Femur (tissue), 1 donor: ENCODE measurements at places on chromosomes 2 and 18.
A peak's percentile ranks its signal among the peaks of the same experiment; 100 is the strongest.

GRCh38 chr18:12257996-12258718, 4.0 kb downstream of the CIDEA start:
- no peak for DNase-seq

- no peak for DNase-seq
Measured at GRCh38 chr2:188196343-188197008, 95.2 kb upstream of the GULP1 start.

DNA sequence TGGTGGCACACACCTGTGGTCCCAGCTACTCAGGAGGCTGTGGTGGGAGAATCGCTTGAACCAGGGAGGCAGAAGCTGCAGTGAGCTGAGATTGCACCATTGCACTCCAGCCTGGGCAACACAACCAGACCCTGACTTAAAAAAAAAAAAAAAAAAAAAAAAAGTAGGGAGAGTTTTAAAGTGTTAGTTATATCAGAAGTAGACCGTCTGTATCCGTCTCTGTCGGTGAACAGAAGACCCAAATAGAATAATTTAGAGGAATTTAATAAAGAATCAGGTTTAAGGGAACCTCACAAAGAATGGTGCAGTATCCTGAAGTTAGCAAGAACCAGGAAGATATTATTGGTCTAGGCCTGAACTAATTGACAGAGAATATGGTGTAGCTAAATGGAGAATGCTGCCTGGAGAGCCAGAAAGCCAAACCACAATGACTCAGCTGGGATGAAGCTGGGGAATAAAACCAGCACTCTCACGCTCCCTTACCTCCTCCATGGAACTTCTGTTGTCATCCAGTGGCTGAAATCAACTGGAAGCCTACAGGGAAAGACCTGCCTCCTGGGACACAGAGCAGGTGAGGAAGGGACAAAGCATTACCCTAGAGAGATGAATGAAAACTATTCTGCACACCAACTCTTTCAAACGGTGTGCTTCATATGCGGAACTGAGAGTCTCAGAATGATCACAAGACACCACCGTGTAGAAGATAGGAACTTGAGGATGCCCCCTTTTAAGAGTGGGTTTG, 39.1 kb upstream of the PLEKHM3 start:
- DNase-seq: peak; percentile 29

GRCh38 chr2:44429034-44429433, 67.3 kb downstream of the CAMKMT start:
- DNase-seq: no peak

- DNase-seq: no peak
Measured at GRCh38 chr2:171319164-171319810, 114.5 kb downstream of the METTL8 start.

DNA sequence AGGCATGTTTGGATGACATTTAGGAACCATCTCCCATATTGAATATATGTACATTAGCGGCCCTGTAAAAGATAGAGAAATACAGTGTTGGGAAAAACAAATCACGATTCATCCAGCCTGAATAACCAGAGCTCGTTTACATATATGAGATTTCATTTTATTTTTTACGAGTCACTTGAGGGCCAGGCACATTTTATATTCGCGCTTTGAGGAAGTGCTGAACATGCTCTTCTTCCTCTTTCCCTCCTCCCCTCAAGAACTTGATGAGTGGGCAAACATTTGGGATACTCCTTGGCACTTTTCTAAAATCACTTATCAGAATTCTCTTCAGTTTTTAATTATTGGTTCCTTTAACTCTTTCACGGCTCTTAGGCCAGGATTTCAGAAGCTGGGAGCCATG, 268.0 kb upstream of the TANK start:
- DNase-seq: no peak

GRCh38 chr2:193963472-193964119, 1693.4 kb upstream of the SLC39A10 start:
- DNase-seq: no peak

DNA sequence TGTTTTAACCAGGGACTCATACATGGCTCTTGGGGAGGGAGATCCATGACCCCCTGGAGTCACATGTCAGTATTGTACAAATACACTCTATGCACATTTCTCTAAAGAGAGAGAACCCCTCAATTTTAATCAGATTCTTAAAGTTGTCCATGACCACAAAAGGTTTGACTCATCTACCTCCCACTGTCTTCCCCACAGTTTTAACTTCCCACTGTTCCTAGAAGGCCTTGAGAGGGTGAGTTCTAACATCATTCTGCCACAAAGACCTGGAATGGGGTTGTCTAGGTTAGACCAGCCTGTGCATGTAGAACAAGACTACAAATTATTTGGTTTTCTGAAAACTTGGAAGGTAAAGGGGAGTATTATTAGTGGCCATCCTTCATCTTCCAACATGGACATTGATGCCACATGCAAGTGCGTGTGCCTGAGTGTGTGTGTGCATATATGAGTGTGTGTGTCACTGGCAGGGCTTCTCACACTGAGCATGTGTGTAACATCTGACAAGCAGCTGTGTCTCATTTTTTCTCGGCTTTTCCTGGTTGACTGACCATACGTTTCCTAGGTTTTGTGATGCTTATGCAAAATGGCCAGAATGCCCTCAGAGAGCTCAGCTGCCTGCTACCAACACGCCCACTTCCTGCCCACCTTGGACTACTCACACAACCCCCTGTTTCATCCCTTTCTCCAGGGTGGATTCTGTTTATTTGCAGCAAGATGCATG, 94.6 kb upstream of the LGALSL start:
- DNase-seq: no peak

- no peak for DNase-seq
Measured at GRCh38 chr2:49265471-49265870, 111.2 kb upstream of the FSHR start.

DNA sequence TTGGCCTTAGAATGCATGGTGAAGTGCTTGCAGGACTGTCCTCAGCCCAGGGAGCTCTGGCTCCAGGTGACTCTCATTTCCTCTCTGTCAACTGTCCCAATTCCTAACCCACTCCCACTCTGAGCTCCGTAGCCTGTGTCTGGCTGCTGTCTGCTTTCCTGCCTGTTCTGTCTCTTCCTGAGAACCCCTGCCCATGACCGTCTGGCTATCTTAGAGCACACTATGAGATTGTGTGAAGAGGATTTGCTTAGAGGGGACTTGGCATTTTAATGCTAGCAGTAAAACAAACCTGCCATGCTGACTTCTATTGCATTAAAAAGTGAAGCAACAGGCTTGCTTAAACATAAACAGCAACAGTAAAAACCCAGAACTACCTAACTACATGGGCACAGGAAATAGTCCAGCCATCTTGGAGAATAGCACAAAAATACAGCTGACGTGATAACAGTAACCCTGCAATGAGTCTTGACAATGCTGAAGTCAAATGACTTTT, 234.7 kb downstream of the PRKCE start:
- DNase-seq: no peak

- DNase-seq: no peak
Measured at GRCh38 chr2:170241756-170242155, 63.8 kb downstream of the MYO3B start.

GRCh38 chr2:96329456-96329855, 4.3 kb downstream of the ITPRIPL1 start:
- DNase-seq: no peak

DNA sequence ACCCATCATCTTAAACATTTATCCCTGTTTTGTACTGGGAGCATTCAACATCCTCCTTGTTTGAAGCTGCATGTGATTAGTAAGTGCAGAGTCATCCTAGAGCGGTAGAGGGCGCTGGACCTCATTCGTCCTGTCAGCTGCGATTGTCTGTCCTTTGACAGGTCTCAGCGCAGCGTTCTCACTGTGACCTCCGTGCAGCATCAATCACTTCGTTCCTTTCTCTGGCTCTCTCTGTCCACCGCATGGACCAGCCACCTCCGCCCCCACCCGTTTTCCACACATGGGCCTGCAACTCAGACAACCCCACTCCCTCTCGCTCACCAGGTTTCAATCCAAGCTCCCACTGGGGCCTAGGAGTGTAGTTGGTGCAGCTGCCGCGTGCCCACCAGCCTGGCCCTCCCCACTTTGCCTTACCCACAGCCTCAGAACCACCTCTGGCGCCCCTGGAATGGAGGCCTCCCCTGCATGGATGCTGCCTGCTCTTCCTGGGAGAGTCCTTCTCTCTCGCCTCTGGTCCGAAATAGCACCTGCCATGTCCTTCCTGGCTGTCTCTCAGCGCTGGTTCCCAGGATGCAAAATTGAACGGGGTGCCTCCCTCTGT, 90.5 kb downstream of the NDUFA10 start:
- peak; percentile 75 for DNase-seq

- no peak for DNase-seq
Measured at GRCh38 chr2:24010477-24011249, 778 bp downstream of the MFSD2B start.

DNA sequence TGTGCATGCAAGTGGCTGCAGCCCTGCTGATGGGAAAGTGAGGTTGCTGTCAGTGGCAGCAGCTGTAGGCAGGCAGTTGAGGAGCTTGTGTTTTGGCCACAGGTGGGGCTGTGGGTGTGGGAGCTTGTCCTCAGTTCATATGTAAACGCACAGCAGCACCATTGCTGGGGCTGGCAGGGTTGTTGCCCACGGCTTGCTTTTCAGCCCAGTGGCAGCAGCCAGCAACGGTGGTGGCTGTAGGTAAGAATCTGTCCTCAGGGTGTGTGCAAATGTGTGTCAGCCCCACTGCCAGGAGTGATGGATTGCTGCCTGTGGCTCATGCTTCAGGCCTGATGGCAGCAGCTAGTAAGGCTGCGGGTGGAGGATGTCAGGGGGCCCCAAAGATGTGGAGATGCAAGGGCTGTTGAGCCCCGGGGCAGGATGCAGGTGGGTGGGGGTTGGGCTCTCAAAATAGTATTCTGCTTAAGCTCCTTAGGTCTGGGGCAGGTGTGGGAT, 141.3 kb upstream of the THUMPD2 start:
- DNase-seq: no peak

DNA sequence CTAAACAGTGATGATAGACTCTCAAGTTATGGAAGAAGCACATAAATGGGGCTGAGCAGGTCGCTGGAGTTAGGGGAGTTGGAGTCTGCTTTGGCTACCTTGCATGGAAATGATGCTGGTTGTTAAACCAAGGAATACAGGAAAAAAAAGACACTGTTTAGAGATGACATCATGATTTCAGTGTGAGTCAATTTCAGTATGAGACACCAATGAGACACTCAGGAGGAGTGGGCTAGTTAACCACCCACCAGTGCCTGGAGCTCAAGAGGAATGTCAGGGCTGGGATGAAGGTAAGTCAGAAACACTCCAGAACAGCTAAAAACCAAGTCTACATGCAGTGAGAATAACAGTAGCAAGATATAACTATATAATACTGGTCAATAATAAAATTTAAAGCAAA, 303.6 kb downstream of the SOX11 start:
- DNase-seq: no peak

GRCh38 chr2:60553495-60554073, at the start of gene BCL11A:
Gene BCL11A (minus strand): TSS chr2:60553654. CDS start chr2:60553270, 384 bp downstream.
- DNase-seq: peak; percentile 87

- DNase-seq: no peak
Measured at GRCh38 chr18:42901161-42901560, 214.3 kb downstream of the RIT2 start.

GRCh38 chr2:121298476-121298875, 13.5 kb upstream of the TFCP2L1 start:
- DNase-seq: no peak

DNA sequence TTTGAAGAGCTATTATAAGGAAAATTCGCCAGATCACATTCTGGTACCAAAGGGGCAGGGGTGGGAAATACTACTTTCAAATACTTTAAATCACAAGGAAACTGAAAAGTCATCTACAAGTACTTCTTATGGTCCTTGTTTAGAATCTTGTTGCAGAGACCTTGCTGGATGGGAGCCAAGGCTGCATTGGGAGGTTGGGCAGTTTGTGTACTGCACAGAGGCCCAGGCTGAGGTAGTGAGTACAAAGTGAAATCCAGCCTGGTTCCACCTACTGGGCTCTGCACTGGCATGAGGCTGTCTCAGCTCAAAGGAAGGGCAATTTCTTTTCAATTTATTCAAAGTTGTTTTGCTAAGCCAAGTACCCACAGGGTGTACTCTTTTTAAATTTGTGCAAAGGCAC, 140.3 kb upstream of the DLX2 start:
- no peak for DNase-seq

DNA sequence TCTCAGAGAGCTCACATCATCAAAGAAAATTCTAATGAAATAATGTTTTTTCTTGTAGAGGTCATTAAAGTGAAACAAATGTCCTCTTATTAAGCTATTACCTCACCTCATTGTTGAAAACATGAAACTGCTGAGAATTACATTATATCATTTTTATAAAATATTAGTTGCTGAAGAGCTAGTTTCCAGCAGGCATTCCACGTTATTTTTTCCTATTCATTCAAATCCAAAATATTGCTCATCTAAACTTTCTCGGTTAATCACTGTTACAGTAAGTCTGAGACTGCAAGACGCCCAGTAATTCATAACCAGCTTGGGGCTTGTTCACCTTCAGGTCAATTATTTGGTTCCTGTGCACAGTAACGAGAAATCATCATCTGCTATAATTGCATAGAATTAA, 138.5 kb upstream of the RASGRP3 start:
- no peak for DNase-seq

GRCh38 chr18:72799106-72799505, 68.7 kb downstream of the NETO1 start:
- no peak for DNase-seq

DNA sequence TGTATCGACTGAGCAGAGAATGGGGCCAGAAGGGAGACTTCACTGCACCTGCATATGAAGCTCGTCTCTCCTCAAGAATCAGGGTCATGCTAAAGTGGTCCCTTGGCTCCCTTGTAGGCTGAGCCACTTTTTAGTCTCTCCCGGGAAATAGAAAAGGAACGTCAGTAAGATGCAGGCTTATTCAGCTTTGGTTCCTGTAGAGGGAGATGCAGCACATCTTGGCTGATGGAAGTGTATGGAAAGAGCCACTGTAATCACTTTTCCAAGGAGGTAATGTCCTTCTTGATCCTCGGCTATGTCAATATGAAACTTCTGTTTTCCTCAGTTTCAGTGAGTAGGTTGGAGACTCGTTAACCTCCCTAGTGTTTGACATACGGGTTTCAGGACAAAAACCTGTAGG, 235.2 kb downstream of the GCA start:
- no peak for DNase-seq

GRCh38 chr2:238724728-238725127, 123.2 kb upstream of the TWIST2 start:
- no peak for DNase-seq

GRCh38 chr2:231068525-231069222, 12.0 kb downstream of the PSMD1 start:
- no peak for DNase-seq

GRCh38 chr2:134368009-134368817, 114.3 kb downstream of the MGAT5 start:
- DNase-seq: peak; percentile 60
